ENCODE measurements at places on chromosomes 4 and X. TPM values are rescaled to one million over a fixed set of nuclear protein-coding genes. Genes with fewer than 3 reads are reported as not detected.

TRAM1L1 gene
- not detected for polyA plus RNA-seq

TIGD2 gene
- polyA plus RNA-seq, result 2.1 TPM

TKTL1 gene
- 19.3 TPM for polyA plus RNA-seq

PAGE1 gene
- not detected for polyA plus RNA-seq

NCBP2L gene
- not detected for polyA plus RNA-seq

FREM3 gene
- not detected for polyA plus RNA-seq

DNA sequence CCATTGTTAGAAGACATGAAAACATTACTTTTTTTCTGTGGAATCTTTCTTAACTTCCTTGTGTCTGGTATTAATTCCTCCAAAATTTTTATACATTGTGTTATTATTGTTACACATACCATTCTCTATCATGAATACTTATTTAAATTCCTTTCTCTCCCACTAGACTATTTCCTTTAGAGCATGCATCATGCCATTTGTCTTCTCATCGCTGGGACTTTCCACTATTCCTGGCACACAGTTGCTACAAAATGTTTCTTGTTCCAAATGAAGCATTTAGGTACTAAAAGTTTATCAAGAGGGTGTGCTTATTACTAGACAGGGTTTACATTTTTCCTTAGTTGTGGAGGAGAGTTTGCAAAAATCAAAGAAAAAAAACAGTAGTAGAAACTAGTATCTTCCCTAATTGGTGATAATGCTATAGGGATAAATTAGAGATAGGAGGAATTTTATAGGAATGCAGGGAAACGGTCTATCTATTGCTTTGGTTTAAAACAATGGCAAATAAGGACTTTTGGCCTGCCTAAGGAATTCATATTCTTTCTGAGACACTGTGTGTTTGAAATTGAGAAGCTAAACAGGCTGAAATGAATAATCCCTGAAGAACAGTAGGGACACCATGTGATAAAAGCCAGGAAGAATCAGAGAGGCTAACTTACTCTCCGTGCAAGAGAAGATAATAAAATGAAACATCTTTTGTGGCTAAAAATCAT, 187.5 kb upstream of the TBC1D9 start:
- no peak for DNase-seq

- no peak for DNase-seq
Observed at GRCh38 chr4:7420661-7421040, 14.1 kb downstream of the PSAPL1 start.

- no peak for DNase-seq
Observed at GRCh38 chr4:105192910-105193309, 46.2 kb downstream of the TET2 start.

DNA sequence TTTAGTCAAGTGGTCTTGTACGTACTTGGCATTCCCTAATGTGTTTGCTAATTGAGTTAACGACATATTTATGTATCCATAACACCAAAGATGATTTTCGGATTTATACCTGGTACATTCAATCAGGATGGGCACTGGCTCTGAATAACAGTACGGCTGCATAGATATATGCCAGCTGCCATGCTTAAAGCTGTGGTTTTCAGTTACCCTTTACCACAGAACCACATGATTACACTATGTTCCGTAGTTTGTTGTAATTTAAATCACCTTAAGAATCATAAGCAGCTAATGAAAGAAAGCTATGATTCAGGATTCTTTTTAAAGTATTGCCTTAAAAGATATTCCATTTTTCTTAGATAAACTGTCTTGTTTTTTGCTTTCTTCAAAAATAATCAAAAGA, 53.6 kb downstream of the FIP1L1 start:
- peak; percentile 6 for DNase-seq

GRCh38 chr4:68176904-68177303, 47.2 kb upstream of the TMPRSS11F start:
- DNase-seq, result no peak

DNA sequence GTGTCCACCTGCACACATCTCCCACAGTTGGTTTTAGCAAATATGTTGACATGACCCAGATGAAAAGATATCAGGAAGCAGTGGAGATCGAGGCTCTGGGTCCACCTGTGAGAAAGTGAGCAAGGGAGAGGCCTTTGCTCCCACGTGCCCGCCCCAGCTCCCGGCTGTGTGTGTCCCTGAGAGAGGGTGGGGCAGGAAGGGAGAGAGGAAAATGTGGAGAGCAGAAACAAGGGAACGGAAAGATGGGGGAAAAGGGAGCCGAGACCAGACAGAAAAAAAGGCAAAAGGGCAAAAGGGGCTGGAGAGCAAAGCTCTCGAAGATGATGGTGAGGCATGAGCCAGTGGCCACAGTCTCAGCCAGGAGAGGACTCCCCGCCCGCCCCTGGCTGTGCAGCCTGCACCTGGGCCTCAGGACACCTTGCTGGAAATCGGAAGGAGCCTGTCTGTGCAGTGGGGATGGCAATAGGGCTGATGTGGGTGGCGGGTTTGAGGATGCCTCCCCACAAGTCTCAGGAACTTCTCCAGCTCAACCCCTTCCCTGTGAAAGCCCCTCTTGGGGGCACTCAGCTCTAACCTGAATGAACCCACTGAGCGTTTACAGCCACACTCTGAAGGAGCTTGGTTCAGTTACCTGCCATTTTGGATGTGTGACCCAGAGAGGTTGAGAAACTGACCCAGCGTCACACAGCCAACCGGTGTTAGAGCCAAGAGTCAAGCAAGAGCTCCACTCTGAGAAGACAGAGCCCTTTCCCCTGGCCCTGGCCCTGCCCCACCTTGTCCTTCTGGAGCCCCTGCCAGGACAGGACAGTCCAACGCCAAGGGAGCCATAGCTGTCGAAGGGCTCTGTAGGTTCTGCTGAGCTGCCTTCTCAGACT, 20.3 kb upstream of the MSX1 start:
- no peak for DNase-seq

GRCh38 chrX:119407681-119408080, 8.5 kb downstream of the SLC25A43 start:
- DNase-seq, result no peak

- no peak for DNase-seq
Observed at GRCh38 chrX:150934453-150934852, 36.0 kb upstream of the CD99L2 start.

DNA sequence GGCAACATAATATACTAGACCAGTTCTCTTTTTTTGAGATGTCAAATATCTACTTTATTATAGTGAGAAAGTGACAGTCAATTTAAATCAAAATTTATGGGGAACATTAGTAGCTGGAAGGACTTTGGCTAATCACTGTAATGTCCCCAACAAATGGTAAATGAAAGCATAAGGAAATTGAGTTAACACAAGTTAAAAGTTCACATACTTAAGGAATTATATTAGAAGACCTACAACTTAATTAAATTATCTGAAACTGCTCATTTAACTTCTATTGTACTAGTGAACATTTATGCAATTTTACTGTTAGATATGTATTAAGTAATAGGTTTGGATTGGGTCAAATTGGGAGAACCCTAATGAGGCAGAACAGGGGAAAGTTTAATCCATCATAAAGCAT, 160.3 kb upstream of the TENM3 start:
- no peak for DNase-seq

GRCh38 chr4:184850431-184851199, 24.8 kb upstream of the ACSL1 start:
- DNase-seq, result no peak

GRCh38 chr4:45036677-45037076, 310.3 kb upstream of the GNPDA2 start:
- DNase-seq, result no peak

DNA sequence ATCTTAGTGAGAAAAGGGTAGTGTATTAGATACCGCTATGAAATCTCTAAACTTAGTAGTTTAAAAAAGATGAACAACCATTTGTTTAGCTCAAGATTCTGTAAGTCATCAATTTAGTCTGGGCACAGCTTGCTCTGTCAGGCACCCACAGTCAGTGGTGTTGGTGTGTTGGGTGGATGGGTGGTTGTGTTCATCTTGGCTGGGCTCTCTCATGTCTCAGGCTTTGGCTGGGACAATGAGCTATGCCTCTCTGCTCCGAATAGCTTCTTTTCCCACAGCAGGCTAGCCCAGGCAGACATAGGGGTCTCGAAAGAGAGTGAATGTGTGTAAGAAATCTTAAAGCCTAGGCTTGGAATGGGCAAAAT, 127.0 kb upstream of the GATB start:
- no peak for DNase-seq

DNA sequence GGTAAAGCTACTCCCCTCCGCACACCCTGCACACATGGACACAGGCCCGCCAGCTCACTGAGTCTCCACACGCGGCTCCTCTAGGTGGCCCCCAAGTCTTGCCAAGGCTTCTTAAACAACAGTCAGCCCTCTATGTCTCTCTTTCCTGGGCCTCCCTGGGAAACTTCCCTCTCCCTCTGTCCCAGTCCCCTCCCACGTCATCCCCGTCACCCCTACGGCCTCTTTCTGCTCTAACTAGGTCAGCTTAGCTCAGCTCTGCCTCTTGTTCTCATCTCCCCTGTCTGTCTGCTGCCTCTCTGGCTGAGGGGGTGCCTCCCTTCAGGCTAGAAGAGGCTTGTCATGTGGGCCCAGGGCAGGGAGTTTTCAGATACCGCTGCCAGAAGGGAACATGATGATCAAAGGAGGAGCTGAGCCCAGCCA, 38.8 kb downstream of the SEPTIN6 start:
- peak; percentile 75 for DNase-seq

- DNase-seq, result no peak
Observed at GRCh38 chr4:83473966-83474365, 10.9 kb downstream of the ABRAXAS1 start.

DNA sequence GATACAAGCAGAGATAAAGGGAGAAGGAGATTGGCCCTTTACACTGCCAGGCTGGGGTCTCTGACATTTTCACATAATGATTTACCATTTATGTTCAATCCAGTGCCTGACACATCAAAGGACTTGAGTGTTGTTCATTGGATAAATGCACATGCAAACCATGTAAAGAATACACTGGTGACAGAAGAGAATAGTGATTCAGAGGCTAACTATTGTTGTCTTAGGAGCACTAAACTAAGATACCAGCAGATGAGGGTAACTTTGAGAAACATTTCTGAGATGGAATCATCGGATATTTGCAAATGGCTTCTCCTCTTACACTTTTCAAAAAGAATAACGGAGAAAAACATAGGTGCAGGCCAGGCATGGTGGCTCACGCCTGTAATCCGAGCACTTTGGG, 67.3 kb upstream of the HHIP start:
- DNase-seq, result no peak

GRCh38 chrX:129566073-129566472, 26.0 kb downstream of the OCRL start:
- DNase-seq, result no peak

- DNase-seq, result peak; percentile 42
Observed at GRCh38 chr4:184280591-184281071, 63.0 kb upstream of the ENPP6 start.

DNA sequence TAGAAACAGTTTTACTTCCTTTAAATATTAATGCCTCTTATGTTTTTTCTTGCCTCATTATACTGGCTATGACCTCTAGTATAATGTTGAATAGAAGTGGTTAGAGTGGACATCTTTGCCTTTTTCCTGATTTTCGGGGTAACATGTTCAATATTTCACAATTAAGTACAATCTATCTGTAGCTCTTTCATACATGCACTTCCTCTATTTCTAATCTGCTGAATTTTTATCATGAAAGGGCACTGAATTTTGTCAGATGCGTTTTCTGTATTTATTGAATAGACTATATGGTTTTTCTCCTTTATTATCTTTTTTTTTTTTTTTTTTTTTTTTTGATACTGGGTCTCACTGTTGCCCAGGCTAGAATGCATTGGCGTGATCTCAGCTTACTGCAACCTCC, 29.0 kb downstream of the MECP2 start:
- DNase-seq, result no peak

DNA sequence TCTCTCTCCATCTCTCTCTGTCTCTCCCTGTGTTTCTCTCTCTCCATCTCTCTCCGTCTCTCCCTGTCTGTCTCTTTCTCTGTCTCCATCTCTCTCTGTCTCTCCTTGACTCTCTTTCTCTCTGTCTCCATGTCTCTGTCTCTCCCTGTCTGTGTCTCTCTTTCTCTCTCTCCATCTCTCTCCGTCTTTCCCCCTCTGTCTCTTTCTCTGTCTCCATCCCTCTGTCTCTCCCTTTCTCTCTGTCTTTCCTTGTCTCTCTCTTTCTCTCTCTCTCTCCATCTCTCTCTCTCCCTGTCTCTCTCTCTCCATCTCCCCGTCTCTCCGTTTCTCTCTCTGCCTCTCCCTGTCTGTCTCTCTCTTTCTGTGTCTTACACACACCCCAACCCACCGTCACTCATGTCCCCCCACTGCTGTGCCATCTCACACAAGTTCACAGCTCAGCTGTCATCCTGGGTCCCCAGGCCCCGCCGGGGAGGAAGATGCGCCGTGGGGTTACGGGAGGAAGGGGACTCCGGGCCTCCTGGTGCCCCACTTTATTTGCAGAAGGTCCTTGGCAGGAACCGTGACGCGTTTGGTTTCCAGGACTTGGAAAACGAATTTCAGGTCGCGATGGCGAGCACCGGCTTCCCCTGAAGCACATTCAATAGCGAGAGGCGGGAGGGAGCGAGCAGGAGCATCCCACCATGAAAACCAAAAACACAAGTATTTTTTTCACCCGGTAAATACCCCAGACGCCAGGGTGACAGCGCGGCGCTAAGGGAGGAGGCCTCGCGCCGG, 1.2 kb upstream of the SHOX start:
- DNase-seq, result no peak

GRCh38 chrX:22021751-22022324, 10.3 kb upstream of the PHEX start:
- DNase-seq, result no peak

DNA sequence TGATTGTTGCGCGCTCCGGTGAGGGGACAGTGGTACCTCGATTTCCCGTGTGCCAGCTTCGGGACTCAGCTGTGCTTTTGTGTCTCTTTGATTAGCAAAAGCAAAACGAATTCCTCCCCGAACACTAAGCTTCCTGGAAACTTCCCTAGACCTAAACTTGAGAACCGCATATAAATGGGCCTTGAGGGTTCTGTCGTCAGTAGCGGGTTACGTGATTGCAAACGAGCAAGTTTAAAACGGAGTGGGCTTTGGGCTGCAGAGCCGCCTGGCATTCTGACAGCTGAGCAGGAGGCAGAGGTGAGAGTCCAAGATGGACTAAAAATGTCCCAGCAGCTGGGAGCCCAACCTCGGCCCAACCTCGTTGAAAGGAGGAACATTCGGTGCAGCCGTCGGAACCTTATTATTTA, 1.2 kb upstream of the TAPT1 start:
- peak; percentile 44 for DNase-seq

Measured in CD4-positive, alpha-beta memory T cell (primary cell).